ENCODE measurements at places on chromosomes 6 and 20.

- no peak for DNase-seq
Measured at GRCh38 chr20:57522380-57523140, 2.4 kb downstream of the CTCFL start.

- DNase-seq: no peak
Measured at GRCh38 chr6:89692256-89692655, 53.7 kb upstream of the LYRM2 start.

DNA sequence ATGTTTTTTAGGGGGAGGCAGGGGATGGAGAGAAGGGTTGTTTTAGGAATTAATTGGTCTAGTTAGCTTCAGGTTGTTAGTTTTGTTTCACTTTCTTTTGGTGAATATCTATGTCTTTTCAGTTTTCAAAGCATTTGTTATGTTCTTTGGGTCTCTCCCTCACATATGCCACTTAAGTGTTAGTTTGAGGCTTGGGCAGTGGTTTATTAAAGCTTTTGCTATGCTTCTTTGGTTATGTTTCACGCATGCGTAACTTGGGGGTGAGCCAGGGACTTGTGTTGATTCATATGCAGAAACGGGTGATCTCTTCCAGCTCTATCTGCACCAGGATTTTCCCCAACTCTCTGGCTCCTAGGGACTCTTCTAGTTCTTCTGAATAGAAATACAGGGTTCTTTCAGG, 11.4 kb upstream of the MMS22L start:
- no peak for DNase-seq

DNA sequence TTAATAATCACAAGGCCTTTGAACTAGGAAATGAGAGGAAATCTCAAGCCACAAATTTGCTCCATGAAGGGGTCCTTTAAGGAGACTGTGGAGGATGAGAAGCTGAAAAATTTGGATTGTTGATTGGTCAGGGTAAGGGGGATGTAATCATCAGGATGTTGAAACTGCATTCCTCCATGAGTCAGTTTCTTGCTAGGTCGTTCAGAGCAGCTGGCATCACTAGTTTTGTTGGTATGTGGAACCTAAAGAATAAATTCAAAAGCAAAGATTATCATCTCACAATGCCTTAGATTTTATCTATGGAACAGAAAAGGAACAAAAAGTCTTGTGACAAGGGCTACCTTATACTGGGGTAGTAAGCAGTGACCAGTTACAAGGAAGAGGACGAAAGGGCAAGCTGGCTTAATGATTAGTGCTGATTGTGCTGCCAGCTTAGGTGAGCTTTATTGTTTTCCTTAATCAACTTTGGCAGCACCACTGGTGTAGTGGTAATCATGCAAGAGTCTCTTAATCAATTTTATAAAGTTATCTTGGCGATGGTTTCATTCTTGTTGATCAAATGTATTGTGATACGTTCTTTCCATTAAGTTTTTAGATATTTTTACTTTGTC, 36.6 kb downstream of the CRISP2 start:
- no peak for DNase-seq

- DNase-seq: no peak
Measured at GRCh38 chr6:139112561-139112960, 22.3 kb upstream of the HECA start.

- no peak for DNase-seq
Measured at GRCh38 chr6:49530141-49530776, 20.2 kb upstream of the C6orf141 start.

DNA sequence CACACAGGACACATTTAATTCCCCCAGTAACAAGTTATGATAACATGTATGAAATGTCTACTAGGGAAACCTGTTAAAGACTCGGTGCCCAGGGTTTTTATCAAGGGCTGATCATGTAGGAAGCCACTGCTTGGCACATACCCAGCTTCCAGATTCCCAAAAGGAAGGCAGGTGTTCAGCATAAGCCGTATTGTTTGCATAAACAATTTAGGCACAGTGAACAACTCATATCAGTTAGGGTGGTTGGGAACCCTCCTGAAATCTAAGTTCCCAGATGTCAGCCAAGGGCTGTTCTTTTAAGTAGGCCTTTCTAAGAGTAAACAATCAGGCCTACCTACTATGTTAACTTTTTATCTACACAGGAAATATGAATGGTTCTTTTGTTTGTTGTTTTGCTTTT, 74.1 kb downstream of the ASXL1 start:
- DNase-seq: no peak

DNA sequence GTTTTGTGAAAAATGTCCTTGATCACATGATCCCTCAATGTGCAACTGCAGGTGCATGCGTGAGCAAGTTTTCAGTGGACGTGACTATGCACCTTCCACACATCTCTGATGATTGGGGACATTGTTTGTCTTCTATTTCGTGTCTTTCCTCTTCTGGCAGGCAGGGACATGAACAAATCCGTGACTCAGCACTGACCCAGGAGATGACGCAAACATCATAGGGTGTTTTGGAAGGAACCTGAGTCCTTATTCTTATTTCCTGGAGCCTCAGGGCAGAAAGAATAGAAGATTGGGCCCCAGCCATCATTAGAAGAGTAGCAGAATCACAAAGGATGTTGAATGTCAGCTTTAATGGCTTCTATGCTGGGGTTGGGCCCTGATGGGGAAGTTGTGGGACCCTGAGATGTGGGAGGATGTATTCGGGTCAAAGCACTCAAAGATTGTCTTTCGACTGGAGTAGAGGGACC, 11.9 kb upstream of the SIRPD start:
- DNase-seq: no peak

DNA sequence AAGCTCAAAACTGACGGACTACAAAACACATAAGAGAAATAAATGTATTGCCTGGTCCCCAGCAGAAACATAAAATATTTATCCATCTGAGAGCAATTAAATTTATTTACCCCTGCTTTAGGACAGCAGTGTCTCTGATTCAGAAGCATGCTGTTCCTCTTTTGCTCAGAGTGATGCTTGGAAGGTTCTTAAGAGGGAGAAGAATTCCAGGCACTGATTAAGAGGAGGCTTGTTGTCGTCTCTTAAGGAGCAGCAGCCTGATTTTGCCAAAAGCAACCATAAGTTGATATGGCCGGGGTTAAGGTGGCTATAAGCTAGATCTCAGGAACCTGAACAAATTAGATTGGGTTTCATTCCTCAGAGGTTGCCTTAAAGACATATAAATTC, 25.8 kb downstream of the CAP2 start:
- no peak for DNase-seq

DNA sequence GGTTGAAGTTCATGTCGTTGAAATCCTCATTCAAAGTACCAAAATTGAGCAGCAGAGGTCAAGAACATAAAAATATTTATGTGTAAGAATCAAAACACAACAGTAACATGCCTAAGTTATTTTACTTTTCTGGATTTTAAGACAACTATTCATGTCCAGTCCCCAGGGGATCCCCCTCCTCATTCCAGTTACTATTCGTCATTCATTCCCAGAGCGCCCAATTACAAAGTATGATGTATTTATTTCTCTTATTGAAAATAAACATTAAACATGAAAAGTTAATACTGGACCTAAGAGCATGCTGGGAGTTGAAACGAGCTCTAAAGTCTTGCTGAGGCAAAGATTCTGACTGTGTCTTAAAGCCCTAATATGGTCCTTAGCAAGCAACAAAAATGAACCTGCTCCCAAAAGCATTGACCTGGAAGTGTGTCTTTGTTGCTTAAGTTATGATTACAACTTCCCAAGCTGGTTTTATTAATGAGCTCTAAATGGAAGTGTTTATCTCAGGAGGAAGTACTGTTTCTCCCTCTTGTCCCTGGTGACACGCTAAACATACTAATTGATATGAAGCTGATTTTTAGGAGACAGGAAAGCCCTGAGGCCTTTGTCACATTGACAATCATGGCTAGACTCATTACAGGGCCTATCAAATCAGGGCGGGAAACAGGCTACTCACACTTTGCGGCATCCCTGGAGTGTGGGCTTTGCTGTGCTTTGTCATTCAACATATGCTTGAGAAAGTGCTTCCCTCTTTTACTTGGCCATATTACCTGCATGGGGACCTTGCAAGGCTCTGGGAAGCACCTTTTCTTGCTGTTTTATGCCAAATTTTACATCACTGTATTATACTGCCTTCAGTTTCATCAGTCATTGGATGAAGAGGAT, 192.2 kb upstream of the DTNBP1 start:
- no peak for DNase-seq

- peak; percentile 26 for DNase-seq
Measured at GRCh38 chr6:112085286-112086065, 1.8 kb downstream of the TUBE1 start.
